ENCODE measurements at places on chromosomes 16 and 17.

DNA sequence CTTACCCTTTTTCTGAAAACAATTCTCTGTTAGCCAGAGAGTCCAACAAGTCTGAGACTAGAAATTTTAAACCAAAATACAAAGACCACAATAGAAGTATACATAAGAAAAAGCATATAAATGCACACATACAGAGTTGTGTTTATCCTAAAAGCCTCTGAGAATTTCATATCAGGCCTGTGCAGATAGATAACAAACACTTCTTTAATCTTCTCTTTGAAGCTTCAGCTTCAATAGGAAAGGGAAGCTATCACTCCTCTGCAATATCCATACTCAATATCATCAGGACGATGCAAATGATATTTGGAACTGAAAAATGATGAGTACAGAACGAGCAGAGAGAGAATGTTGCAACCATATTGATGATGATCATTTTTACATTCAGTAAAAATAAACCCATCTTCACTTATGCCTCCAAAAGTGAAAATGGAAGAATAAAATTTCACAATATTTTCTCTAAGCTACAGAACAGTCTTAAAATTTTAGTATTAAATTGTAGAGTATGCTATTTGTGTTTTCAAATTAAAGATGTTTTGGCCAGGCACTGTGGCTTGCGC, 61.6 kb downstream of the SKAP1 start:
- no peak for DNase-seq

DNA sequence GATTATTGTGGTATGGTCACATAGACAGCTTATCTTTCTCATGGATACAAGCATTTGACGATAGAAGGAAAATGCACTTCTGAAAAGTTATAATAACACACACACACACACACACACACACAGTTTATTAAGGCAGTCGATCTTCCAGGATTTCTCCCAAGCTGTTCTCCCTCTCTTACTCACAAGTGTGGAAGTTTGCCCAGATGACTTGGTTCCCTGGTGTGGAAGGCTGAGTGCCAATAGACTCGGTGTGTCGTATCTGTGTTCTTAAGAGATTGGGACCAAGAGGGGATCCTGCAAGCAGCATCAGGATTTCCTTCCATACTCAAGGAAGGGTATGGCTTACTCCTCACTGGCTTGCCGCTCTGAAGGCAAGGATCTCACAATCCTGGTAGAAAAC, 279.6 kb downstream of the HS3ST3B1 start:
- DNase-seq, result no peak

DNA sequence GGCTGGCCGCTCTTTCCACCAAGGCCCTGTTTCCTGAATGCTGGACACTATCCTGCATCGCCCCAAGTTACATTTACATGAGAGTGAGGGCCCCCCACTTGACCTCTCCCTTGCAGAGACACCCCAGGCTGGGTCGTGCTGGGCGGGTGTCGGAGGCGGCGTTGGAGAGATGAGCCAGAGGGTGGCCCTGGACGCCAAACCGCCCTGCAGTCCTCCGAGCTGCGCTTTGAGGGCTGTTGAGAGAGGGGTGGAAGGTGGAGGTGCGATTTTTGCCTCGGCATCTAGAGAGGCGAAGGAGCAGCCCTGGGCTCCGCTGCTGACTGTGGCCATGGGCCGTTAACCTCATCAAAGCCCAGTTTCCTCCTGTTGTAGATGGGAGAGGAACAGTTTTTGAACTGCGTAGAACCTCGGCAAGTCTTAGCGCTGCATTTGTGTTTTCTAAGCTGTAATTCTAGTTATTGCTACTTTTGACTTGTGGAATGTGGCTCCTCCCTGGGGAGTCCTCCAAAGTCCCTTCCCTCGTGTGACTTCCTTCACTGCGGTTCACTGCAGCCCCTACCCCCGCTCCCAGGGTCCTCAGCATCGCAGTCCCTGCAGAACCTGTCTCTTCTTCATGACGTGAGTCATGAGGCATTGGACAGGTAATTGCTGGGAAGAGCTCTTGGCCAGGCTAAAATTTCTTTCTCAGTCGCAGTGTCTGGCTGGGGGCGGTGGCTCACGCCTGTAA, 986 bp upstream of the ELOB start:
- DNase-seq, result peak; percentile 20

DNA sequence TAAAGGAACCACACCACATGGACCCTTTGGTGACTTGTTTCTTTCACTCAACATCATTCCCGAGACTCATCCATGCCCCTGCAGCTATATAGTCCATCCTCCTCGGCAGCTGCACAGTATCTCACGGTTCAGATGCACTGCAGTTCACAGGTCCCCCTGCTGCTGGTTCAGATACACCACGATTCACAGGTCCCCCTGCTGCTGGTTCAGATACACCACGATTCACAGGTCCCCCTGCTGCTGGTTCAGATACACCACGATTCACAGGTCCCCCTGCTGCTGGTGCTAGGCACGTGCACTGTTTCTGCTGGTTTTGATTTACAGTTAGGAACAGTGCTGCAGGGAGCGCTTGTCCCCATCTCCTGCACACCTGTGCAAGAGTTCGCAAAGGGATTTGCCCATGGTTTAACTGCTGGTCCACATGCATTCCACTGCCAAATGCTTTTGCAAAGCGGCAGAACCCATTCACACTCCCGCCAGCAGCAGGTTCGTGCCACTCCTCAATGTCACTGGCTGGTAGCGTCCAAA, 3.8 kb downstream of the HSDL1 start:
- DNase-seq, result no peak

DNA sequence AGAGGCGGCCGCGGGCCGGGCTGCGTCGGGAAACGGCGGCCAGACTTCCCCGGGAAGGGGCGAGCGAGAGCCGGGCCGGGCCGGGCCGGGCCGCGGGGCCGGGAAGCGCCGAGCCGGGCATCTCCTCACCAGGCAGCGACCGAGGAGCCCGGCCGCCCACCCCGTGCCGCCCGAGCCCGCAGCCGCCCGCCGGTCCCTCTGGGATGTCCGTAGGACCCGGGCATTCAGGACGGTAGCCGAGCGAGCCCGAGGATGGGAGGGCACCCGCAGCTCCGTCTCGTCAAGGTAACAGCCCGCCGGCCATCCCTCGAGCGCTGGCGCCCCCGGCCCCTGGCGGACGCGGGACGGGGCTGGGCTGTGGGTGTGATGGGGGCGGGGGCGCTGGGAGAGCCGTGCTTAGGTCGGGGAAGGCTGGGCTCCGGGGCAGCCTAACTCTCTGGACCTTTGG, at the start of gene CRHR1:
Gene CRHR1, plus strand, starts transcription at position 28 of the 448 bp plus-strand sequence. Its CDS starts 225 bp downstream, at position 253.
- no peak for DNase-seq

DNA sequence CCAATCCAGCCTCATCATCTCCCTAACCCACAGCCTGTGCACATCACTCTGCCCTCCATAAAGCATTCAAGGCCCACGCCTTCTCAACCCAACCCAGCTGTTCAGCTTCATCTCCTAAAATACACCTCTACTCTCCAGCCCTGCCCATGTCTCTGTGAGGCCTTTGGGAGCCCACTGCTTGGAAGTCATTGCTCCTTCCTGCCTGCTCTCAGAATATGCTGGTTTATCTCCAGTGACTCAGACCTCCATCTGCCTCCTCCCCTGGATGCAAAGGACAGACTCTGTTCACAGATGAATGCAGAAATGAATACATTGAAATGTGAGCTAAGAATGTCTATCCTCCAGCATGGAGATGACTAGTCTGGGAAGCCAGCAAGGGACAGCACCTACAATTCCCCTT, 19.0 kb downstream of the KCNG4 start:
- no peak for DNase-seq

DNA sequence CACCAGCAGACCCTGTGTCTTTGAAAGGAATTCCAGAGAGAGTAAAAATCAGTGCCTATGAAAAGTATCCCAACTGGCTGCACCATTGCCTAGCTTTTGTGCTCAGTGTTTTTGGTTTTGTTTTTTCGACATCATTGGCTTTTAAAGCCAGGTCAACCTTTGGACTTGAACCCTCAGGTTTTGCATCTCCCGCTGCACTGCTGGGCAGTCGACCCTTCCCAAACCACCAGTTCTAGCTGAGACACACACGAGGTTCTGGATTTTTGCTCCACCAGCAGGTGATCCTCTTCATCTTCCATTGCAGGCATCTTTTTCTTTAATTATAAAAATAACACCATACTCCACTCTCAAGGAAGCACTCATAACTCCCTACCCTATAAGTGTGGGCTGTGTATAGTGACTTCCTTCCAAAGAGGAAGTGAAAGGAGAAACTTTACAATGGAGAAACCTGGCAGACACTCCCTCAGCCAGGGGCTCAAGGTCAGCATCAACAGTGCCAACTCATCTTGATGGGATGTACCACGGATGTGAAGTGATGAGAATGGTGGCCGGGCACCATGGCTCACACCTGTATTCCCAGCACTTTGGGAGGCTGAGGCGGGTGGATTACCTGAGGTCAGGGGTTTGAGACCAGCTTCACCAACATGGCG, 57.8 kb downstream of the BMERB1 start:
- DNase-seq, result no peak

DNA sequence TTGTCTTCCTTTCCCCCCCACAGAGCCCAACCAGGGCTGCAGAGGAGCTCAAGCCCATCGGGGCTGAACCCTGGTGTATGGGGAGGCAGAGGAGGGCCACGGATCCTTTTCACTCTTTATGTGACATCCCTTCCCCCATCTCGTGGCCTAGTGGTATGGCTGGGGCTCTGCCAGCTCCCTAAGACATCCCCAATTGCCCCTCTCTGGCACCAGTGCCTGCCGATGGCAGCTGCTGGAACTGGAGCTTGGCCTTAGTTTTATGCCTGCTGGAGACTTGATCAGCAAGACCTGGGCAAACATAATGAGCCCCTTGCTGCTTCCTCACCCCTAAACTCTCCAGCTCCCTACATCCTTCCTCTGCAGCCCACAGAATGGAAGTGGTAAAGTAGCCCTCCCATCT, 8.0 kb upstream of the TOP2A start:
- DNase-seq, result no peak

- no peak for DNase-seq
These were observed 17.7 kb downstream of the KSR1 start for GRCh38 chr17:27473748-27474609.

DNA sequence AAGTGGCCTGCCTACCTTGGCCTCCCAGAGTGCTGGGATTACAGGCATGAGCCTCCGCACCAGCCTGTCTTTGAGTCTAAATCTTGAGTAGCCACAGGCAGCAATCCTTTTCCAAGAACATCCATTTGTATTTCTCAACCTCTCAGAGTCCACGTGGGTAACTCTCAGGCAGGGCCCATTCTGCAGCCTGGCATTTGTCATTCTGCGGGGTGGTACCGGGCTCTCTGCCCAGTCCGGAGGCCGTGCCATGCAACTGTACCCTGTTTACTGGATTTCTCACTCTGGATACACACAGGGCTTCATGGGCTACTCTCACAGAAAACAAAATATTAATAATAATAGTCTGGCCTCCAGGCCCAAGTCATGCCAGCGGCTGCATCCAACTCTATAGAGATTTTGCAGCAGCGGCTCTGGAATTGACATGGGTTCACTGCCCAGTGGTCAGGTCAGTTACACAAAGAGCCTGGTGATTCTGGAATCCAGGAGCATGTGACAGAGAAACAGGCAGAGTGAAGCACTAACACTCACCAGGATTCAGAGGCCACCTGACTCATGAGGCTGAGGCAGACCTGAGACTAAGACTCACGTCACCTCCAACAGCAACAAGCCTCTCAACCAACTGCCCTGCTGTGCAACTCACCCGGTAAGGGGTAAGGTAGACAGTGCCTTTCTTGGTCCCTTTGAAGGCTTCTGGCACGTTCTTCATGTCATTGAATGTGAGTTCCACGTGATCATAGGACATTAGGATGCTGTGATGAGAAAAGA, 4.0 kb downstream of the WBP2 start:
- DNase-seq, result no peak

DNA sequence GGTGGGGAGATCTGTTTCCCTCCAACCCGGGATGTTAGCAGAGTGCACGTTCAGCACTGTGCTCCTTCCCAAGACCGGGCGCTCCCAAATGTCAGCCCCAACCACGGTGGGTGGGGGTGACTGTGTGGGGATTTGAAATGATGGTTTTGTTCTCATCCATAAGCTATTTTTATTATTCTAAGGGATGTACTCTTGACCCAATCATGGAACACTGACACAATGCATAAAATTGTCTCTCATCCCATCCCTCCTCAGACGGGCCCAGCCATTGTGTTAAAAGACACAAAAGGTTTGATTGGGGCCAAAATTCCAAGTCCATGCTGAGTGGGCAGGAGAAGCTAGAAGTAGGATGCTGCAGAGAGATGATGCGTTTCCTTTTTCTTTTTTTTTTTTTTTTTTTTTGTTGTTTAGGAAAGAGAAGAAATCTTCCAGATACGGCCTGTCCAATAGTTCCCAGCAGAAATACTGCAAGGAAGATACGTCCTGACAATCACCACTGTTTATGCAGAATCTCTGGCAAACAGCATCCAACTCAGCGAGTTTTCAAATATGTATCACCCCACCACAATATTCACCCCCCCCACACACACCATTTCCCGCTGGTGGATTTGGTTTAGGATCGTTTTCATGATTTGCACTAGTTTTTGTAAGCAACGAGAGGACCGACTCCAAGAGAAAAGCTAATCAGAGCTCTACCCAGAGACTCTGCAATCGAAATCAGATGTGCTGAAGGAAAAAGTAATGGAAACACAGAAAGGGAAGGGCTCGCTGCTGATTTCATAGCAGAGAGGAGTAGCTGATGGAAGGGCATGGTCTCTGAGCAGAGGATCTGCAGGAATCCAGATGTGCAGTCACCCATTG, 163.5 kb upstream of the DYNLRB2 start:
- no peak for DNase-seq

DNA sequence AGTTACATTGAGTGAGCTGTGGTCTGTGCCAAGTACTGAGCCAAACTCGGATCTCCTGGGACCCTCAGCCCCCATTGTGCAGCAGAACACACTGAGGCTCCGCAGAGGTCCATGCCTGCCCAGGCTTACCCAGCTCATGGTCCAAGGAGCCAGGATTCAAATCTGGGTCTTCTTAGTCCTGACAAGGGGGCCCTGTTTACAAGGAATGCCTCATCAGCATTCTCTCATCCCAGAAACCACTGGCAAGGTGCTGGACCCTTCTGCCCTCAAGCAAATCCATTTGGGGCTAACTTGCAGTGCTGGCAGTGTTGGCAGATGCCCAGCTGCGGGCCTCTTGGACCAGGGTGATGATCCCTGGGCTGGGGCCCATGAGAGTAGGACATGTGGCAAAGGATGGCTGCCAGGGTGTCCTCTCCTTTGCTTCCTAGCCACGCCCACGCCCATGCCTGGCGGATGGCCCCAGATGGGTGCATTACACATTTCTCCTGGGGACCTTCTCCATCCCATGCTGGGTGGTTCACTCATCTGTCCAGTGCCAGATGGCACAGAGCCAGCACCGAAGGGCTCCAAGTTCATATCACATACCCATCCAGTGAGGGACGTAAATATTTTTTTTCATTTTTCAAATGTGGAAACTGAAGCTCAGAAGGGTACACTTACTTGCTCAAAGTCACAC, 117.7 kb downstream of the CMIP start:
- DNase-seq, result no peak
